ENCODE measurements at places on chromosomes 1 and 21.

GRCh38 chr1:159015440-159015909, 5.8 kb downstream of the IFI16 start:
- DNase-seq: peak; percentile 23

GRCh38 chr1:7789828-7790227, 5.7 kb downstream of the PER3 start:
- DNase-seq: no peak

DNA sequence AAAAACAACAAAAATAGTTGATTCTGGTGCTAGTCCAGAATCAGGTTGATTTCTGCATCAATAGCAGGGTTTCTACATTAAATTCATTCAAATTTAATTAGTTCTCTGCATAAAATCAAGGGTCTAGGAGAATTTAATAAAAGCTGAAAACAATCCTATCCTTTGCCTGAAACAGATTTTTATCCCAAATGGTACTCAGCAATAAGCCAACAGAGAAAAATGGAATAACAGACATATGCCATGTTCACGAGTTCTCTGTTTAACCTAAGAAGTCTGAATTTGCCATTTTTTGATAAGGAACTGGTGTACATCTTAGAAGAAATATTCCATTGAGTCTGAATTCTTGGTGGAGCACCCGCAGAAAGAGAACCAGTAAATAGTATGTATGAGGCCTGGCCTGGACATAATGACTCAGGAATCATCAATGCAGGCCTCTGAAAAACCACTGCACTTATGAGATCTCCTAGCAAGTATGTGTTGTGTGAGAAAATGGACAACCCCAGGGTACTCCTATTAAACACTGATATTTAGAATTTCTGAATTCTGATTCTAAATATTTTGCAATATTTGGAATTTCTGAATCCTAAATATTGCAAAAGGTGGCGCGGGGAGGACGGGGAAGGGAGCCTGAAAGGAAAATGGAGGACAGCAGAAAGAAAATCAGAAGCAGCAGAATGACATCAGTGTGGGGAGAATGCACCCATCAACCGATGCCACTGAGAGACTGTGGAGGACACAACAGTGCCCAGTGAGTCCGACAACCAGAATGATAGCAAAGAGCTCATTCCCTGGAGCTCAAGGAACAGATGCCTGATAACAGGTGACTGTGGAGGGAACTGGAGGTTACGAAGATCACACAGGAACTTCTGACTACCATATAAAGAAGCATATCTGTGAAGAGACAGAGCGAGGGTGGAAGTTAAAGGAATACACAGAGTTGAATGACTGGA, 97.6 kb downstream of the APP start:
- DNase-seq: no peak

- no peak for DNase-seq
Measured at GRCh38 chr1:186530109-186530508, 69.2 kb upstream of the PDC start.

- no peak for DNase-seq
Measured at GRCh38 chr1:21050031-21050430, 126.7 kb downstream of the EIF4G3 start.

GRCh38 chr1:89502895-89503294, 21.7 kb upstream of the LRRC8B start:
- no peak for DNase-seq

GRCh38 chr1:246219508-246220030, 287.5 kb downstream of the SMYD3 start:
- DNase-seq: no peak

- no peak for DNase-seq
Measured at GRCh38 chr1:39927538-39927937, 25.8 kb upstream of the MYCL start.

DNA sequence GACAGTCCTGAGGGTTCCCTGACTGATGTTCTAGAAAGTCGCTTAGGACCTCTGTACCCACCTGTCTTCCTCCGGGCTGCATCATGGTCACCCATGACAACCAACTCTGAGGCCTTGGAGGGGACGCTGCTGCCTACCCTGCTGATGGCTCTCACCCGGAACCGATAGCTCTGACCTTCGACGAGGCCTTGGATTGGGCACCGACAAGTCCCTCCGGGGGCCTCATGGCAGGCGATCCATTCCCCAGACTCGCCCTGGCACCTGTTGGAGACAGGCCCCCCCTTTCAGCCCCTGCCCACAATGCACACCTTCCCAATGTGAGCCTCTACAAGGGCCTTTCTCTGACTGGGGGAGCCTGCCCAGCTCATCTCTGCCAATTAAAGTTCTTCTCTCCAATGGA, 21.2 kb downstream of the MYOM3 start:
- no peak for DNase-seq

DNA sequence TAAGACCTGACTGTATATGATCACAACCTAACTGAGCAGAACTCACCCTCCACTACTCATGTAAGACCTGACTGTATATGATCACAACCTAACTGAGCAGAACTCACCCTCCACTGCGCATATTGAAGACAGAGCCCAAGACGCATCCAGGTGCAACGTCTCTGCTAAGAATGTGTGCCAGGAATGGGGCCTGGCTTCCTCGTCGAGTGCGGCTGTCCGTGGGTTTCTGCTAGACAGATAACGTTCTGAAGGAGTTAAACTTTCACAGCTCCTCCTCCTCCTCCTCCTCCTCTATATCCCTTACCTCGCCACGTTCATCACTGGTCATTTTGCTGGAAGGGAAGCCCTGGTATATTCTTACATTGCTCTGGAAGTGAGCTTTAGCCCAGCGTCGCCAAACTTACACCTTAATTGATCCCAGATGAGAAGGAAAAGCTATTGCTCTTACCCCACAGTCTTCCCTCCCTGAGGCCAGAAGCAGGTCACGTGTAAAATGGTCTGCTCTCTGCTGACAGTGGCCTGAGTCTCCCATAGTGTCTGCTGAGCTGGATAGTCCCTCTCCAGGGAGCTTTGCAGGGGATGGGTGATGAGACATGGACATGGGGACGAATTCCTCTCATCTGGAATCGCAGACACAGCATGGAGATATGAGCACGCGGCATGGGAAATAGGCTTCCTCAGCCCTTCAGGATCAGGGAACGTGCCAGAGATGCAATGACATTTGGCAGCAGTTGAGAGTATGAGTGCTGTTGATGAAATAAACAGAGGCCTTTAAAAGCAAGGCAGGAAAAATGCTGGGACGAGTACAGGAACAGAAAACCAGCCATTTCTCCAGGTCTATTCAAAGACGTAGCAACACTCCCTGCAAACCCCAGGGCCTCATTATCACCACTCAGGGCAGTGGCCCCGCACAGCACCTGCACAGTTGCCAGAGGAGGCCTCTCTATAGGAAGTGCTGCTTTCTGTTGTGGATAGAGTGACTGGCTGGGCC, 528.1 kb downstream of the KIF26B start:
- DNase-seq: no peak

GRCh38 chr1:8017495-8018197, 8.5 kb downstream of the ERRFI1 start:
- DNase-seq: no peak

DNA sequence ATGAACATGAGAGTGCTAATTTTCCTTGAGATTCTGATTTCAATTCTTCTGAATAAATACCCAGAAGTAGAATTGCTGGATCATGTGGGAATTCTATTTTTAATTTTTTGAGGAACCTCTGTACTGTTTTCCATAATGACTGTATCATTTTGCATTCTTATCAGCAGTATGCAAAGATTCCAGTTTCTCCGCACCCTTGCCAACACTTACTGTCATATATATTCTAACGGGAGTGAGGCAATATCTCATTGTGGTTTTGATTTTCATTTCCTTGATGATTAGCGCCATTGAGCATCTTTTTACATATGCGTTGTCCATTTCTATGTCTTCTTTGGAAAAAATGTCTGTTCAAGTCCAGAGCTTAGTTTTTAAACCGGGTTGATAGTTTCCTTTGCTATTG, 33.2 kb downstream of the VCAM1 start:
- no peak for DNase-seq

GRCh38 chr1:40817791-40818263, 34.2 kb downstream of the KCNQ4 start:
- no peak for DNase-seq

GRCh38 chr1:153399401-153400055, 8.7 kb upstream of the S100A8 start:
- DNase-seq: no peak

DNA sequence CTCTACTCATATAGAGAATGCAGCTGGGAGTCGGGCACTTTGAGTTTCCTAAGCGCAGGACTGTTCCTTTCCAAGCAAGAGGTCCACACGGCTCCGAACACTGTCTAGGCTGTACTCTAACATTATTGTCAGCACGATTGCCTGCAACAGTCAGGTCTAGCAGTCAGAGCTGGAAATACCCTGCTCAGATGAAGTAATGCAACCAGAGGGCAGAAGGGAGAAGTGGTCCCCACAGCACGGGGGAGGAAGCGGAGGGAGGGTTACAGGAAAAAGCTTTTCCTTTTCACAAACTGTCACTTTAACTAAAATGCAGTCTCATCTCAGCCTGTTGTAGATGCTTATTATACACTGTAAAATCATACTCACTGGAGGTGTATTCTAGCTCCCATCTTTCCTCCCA, 98.9 kb upstream of the SLC44A3 start:
- DNase-seq: no peak

GRCh38 chr1:200359610-200360163, 50.1 kb downstream of the ZNF281 start:
- DNase-seq: no peak

DNA sequence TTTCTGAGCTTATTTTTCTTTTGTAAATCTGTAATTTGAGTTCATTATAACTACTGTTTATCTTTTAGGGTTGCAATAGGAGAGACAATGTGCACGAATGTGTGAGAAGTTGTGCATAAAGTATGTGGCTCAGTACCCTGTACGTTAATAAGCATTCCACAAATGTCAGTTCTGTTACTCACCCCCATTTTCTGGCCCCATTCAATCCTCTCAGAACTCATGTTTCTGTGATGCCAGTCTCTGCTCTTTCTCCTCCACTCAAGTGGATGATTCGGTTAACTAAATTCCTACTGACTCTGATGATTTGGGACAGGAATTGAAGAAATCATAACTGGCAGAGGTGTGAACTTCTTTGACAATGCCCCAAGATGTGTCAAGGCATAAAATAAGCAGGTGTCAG, 10.2 kb upstream of the DMRTB1 start:
- no peak for DNase-seq

DNA sequence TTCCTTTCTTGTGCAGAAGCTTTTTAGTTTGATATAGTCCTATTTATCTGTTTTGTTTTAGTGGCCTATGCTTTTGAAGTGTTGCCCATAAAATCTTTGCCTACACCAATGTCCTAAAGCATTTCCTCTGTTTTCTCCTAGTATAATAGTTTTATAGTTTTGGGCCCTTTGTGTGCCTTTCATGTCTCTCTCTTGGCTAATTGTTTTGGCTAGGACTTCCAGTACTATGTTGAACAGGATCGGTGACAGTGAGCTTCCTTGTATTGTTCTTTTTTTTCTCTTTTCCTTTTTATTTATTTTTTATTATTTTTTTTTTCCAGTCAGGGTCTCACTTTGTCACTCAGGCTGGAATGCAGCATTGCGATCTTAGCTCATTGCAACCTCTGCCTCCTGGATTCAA, 47.0 kb upstream of the WARS2 start:
- DNase-seq: no peak

GRCh38 chr21:35559829-35560225, 500.5 kb downstream of the SETD4 start:
- no peak for DNase-seq

DNA sequence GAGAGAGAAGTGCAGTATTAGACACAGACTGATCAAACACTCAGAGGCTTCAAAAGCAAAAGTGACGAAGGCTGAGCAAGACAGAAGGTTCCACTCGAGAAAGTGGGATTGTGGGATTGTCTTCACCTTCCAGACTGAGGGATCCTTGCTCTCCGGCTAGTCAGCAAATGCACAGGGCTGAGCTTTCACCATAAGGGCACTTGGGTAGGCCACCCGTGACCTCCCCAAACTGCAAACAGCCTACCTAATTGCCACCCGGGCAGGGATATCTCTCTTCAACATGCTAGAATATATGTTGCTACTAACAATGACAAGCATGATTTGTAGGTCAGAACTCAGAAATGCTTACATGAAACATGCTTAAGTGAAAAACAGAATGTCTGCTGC, 35.3 kb upstream of the RIPK4 start:
- no peak for DNase-seq

GRCh38 chr1:41730806-41731205, 187.9 kb downstream of the HIVEP3 start:
- DNase-seq: no peak

- no peak for DNase-seq
Measured at GRCh38 chr1:6099297-6099696, 53.6 kb downstream of the KCNAB2 start.

GRCh38 chr1:15088281-15088971, 65.1 kb upstream of the TMEM51 start:
- DNase-seq: no peak

GRCh38 chr1:14039582-14040430, 339.8 kb downstream of the PRDM2 start:
- no peak for DNase-seq

DNA sequence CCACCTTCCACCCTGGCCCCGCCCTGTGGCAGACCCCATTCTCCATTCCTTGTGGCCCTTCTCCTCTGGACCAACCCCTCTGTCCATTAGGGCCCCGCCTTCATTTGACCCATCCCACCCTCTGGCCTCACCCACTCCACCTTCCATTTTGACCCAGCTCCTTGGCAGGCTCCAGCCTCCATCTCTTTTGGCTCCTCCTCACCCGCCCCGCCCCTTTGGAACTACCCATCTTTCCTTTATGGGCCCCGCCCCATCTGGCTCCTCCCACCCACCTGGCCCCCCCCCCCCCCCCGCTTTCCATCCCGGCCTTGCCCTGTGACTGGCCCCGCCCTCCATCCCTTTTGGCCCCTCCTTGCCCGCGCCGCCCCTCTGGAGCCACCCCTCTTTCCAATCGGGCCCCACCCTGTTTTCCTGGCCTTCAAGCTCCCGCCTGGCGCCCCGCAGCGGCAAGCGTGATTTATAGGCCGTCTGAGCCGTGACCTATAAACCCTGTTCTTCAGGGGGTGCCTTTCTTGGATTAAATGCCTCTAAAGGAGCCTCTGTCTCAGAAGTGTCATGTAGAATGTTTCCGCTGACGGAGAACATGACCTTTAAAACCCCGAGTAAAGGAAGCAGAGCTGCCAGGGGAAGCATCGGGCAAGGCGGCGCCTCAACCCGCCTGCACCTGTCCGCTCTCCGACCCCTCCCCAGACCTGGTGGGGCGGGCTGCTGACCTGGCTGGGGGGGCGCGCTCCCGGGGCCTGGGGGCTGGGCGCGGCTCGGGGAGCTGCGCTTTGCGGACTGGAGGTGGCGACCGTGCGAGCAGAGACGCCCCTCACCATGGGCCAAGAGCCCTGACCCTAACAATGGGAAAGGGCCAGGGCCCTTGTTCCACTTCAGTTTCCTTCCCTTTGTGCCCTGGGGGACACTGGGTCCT, 178.0 kb downstream of the CAMTA1 start:
- DNase-seq: no peak

All from stimulated activated CD8-positive, alpha-beta memory T cell treated with anti-CD3 and anti-CD28 coated beads, Interleukin-4, amount 100 ng/mL, for 1 hour (primary cell).